ENCODE measurements at places on chromosomes 1 and 21.

GRCh38 chr1:162732566-162733335 lies 57.8 kb upstream of the HSD17B7 start:
- peak; percentile 38 for DNase-seq

DNA sequence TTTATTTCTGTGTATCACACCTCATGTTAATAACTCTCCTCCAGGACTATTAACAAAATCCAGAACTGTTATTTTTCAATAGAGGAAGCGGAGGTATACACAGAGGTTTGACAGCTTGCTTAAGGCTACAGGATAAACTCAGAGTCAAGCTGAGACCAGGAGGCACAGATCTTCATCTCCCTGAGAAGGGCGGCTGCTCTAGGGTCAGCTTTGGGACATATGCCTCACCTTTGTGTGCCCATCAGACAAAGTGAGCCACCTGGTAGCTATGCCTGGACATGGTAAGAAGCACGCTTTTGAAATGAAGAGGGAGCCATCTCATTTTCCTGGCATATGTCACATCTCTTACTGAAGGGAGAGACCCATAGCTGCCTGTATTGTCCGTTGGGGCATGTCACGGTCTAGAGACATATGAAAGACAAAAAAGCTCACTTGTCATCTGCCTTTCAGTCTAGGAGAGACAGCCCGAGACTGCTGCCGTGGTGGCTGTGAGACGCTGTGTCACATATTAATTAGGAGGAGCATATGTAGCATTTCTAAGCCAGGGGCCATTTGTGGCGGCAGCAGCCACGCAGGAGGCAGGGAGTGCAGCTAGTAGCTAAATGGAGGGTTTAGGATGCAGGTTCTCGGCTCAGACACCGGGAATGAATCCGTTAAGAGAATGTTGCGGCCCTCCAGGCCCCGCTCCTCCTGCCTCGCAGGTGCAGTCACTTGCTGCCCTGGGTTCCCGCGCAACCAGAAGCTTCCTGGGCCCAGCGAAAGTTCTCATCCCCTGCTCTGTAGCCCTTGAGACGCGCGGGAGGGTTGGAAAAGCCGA lies 161.3 kb upstream of the C1orf21 start:
- no peak for DNase-seq

GRCh38 chr1:119917304-119918055 lies 21.2 kb upstream of the ADAM30 start:
- DNase-seq = no peak

GRCh38 chr1:98001764-98002163 lies 80.9 kb upstream of the DPYD start:
- DNase-seq = no peak

GRCh38 chr1:184506481-184506880 lies 119.7 kb downstream of the C1orf21 start:
- DNase-seq = no peak
